Central memory CD4-positive, alpha-beta T cell (primary cell): ENCODE measurements at places on chromosomes 2 and 18.
A peak's percentile ranks its signal among the peaks of the same experiment; 100 is the strongest.

GRCh38 chr18:44051026-44051425, 629.7 kb upstream of the SETBP1 start:
- DNase-seq: no peak

DNA sequence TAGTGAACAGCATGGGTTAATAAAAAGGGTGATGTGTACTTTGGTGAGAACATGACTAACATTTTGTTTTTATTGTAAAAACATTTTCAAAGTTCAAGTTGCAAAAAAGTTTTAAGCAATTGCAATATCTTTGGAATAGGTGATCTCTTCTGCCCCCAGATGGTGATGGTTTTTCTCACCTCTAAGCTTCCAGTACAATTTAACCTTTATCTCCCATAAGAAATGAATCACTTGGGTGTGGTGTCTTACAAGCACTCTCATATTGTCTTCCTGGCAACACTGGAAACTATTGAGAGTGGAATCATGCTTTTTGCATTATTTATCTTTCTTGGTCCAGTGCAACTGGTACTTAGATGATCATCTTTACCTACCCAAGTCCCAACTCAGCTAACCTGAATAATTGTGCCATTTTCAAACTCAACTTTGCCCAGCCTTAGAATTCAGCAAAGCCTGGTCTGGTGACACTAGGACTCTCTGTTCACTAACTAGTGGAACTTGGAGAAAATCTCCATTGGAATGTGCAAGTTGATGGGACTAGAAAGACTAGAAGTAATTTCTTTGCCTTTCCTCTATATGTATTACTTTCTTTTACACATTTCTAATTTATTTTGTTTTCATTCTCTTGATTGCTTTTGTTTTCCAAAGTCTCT, 964.7 kb upstream of the ZEB2 start:
- DNase-seq: no peak

- DNase-seq: no peak
Observed at GRCh38 chr2:68827666-68828065, 43.5 kb downstream of the BMP10 start.

DNA sequence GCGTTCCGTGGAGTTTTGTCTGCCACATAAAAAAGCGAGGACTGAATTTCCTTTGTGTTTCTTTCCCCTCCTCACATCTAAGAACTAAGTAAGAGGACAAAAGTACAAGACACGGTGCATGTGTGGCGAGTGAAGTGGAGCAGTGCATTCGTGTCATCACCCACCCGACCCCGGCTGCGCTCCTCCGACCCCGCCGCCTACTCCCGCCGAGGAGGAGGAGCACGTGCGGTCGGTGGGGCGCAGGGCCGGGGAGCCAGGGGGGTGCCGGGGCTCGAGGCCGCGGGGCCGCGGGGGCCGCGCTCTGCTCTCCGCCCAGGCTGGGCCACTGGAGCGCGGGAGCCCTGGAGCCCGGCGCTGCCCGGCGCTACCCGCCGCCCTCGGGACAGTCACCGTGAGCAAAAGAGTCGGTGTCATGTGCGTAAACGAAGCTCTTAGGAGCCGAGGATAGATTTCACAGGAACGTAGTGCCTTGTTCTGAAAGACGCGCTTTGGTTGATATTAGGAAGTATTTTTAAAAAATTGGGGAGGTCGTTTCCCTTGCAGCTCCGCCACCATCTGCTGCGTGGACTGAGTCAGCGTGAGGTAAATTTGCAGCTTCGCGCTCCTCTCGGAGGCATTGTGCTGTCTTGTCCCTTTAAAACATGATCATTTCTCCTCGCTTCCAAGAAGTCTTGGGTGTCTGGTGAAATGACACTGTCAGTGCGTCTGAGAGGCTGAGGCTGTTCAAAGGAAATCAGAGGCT, 11.0 kb downstream of the TBR1 start:
- DNase-seq: no peak

DNA sequence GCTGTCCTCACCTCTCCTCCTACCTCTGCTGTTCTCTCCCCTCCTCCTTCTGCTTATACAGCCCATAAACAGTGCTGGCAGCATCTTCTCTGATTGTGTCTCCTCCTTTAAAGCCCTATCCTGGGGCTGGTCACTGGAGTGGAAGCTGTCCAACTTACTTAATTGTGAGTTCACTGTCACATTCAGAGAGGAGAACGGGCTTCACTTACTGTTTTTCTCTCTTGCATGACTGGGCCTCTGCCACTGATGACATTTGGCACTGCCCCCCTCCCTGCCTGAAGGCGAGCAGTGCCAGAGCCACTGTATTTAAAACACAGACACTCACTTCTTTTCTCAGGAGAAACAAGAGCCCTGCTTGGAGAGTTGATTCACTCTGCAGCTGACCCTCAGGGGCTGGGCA, 12.3 kb downstream of the GAD1 start:
- DNase-seq: no peak

GRCh38 chr2:9952286-9952737, 819 bp downstream of the GRHL1 start:
- no peak for DNase-seq

DNA sequence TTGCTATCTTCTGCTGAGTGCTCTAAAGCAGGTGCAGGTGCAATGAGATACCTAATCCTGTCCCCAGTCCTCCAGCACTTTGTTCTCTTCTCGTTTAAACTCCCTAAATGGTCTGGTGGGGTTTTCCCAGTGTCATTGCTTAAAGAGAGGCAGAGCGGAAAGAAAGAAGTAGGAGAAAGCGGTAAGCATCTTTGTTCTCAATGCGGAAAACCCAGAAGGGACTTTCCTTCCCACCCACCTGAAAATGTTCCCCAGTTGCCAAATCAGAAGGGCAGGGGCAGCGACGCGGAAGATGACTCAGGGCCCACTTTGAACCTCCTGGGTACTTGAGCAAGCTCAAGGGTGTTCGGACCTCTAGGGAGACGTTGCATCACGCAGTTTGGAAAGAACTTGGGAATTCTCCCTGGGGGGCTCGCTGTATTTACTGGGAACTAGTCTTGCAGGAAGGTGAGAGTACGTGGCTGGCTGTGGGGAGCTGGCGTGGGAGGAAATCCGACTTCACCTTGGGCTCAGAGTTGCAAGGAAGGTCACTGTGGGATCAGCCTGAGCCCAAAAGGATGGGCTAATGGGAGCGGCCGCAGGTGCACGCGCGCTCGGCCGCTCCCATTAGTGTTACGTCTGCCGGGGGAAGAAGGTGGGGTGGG, 589 bp upstream of the SGPP2 start:
- DNase-seq: peak; percentile 43

DNA sequence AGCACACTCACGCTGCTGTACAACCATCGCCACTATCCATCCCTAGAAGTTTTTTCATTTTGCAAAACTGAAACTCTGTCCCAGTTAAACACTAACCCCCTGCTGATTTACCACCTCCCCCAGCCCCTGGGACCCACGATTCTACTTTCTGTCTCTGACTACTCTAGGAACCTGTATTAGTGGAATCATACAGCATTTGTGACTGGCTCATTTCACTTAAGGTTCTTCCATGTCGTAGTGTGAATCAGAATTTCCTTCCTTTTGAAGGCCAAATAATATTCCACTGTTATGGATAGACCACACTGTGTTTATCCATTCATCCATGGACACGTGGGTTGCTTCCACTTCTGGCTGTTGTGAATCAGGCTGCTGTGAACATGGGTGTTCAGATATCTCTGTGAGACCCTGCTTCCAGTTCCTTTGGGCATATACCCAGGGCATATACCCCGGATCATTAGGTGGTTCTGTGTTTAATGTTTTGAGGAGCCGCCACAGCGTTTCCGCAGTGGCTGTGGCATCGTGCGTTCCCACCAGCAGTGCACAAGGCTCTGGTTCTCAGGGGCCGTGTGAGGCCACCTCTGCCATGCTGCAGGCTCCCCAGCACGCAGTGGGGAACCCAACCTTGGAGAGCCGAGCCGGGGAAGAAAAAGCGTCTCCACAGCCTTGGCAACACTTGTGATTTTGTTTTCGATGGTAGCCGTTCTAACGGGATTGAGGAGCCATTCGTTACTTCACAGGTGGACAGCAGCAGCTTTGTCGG, 10.1 kb downstream of the RAMP1 start:
- DNase-seq: no peak

DNA sequence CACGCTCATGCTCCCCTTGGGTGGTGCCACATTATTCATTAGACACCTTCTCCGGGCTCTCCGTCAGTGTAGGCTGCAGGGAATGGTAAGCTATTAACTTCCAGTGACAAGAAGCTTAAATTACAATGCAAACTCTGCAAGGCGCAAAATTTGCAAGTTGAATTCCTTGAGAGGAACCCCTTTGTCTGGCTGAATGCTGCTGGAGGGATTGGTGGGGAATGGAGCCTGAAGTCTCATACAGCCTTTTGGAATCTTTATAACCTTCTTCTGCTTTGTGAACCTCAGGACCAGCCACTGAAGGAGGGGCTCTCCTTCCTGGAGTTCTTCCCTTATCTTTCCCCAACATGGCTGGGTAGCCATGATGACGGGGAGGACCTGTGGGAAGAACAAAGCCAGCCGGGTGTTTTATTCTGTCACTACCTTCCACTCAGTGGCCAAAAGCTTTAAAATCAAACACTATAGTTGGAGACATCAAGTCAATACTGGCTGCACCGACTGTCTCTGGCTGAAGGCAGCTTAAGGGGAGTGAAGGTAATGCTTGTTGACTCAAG, 220.9 kb upstream of the EPHA4 start:
- DNase-seq: no peak

DNA sequence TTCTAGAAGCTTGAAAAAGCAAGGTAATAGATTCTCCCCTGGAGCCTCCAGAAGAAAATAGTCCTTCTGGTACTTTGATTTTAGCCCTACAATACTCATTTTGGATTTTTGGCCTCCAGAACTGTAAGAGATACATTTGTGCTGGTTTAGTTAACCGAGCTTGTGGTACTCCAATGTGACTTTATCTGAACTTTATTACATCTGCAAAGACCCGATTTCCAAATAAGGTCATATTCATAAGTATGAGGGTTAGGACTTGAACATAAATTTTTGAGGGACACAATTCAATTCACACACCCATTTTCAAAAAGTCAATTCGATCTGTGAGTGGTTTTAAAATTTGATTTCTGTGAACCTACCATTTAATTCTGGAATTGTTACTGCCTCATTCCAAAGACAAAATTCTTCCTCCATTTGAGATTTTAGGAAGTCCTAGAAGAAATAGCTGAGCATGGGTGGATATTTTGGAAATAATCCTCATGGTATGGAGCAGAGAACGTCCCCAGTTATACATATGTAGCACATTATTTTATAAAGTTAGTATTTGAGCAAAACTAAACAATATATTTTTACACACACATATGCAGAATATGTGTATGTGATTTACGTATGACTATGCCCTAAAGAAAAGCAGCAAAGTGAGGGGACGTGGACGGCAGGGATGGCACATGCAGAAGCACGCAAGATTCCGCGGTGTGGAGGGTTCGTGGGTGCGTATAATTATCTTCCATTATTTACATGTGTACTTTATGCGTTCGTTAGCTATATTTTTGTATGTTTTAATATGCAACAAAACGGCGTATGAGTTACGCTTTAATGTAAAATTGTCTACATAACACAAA, 905 bp upstream of the NUP35 start:
- no peak for DNase-seq

GRCh38 chr2:160730296-160730995, 236.8 kb upstream of the RBMS1 start:
- DNase-seq: no peak

DNA sequence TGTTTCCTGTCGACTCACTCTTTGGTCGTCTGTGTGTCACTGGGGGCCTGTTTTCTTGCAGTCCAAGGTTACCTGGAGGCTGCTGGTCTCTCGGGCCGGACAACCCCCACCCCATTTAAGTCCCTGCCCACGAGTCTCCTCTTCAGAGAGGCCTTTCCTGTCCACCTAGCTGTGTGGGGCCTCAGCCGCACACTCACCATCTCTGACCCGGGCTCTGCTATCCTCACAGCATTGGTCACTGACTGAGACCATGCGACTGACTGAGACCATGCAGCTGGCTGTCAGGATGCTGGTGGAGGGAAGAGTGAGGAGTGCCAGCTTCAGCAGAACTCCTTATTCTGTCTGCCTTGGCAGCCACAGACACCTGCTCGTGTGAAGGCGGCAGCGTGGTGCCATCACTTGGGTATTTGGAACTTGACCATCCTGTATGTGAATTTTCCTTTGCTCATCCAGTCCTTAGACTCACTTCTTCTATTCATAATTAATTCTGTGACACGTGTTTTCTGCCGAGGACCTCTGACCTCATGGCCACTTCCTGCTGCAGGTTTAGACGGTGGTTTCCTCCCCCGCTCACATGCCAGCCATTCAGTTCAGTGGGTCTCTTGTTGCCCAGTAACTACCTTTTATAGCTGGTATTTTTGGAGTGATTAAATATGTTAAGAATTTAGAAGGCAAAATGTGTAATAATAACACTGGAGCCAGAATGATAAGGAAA, 47.5 kb upstream of the ASB1 start:
- DNase-seq: peak; percentile 6

GRCh38 chr2:221282386-221282785, 289.7 kb downstream of the EPHA4 start:
- no peak for DNase-seq
